ENCODE measurements at places on chromosomes 7 and 10. TPM values are rescaled to one million over a fixed set of nuclear protein-coding genes. Genes with fewer than 3 reads are reported as not detected.

The SLC25A13 gene
- total RNA-seq = 23.6 TPM

The GDF2 gene
- total RNA-seq = not detected

The GSTO2 gene
- total RNA-seq = 0.66 TPM

The NODAL gene
- not detected for total RNA-seq

The CACNB2 gene
- not detected for total RNA-seq

The OR6B1 gene
- not detected for total RNA-seq

The ARMC3 gene
- not detected for total RNA-seq

The PAPSS2 gene
- total RNA-seq = 50.6 TPM

All from endothelial cell of coronary artery (primary cell).